ENCODE measurements at places on chromosomes 4 and X.

GRCh38 chr4:146255463-146255862, 41.1 kb downstream of the REELD1 start:
- DNase-seq: no peak

DNA sequence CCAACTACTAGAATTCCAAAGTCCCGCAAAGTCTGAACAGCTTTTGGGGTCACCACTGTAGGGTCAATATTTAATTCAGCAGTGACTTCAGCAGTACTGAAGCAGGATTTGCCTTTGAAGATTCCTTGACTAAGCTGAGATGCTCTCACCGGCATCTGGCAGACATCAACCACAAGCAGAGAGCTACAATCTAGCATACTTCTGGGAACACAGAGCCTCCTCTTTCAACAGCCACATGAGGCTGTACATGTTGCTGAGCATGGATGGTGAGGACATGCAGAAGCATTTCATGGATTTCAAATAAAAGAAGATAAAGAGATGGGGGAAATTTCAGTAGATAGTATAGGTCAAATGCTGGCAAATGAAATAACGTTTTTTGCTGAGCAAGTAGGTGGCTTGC, 6.6 kb upstream of the ASB11 start:
- DNase-seq: no peak

DNA sequence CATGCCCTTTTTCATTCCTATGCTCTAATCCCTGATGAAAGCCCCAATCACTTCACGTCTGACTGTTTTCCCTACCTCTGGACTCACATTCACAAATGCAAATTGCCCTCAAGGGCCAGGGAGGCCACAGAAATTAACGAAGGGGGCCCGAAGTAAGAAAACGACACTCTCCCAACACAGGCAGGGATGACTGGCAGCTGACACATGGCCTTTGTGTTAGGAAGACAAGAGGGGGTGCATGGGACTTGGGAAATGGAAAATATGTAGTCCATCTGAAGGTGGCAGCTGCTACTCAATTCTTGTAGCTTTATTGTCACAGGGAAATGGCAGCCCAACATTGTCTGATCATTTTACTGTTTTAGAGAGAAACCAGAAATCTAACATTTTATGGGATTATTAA, 12.3 kb upstream of the SPARCL1 start:
- no peak for DNase-seq

DNA sequence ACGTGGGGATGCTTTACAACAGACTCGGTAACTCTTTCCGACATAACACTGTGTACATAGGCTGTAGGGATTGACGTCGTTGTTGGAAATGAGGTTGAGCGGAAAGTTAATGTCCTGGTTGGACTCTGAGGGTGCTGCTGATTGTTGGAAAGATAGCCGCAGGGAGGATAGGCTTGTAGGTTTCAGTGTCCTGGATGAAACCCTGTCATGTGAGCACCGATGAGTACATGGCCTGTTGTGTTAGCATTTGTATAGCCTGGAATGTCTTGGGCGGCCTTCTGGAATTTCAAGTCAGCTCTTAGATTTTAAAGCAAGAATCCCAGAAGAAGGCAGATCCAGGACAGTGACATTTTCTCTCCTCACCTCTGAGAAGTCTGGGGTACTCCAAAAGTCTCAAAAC, 63.3 kb downstream of the TBC1D14 start:
- no peak for DNase-seq

DNA sequence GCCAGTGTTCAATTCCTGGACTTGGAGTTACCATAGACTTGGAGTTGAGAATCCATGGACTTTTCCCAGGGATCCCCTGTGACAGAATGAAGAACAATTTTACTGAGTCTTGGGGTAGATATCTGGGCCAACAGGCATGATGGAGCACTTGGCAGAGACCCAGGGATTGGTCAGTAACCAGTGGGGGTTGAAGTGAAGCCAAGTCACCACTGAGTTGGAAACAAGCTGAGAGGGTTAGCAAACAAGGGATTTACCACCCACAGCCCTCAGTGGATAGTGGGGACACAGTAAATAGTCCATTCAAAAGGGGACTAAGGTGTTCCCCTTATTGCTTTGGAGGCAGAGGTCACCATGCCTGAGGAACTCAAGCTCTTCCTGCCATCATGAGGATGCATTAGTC, 281.7 kb downstream of the PPP1R2C start:
- DNase-seq: peak; percentile 39

DNA sequence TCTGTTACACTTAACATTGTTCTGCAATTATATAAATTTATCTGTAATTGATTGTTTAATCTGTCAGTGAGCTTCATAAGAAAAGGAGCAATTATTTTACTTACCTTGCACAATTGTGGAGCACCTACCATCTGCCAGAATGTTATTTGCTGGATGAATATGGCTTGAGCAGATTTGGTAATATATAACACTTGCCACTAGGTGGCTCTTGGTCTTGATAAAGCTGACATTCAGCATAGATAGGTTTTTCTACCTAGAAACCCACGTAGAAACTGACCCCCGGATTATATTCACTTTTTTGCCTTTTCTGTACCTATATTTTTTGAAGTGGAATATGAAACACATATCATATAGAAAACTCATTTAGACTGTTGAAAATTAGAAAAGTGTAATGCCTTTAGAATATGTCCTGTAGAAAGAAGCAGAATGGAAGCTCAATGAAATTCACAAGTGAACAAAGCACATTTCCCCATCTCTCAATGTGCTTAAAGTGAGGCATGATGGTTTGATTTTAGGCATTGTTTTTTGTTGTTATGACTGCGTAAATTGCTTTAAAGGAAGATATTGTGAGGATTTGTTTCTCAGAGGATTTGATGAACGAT, 9.5 kb downstream of the RBPJ start:
- DNase-seq: no peak

DNA sequence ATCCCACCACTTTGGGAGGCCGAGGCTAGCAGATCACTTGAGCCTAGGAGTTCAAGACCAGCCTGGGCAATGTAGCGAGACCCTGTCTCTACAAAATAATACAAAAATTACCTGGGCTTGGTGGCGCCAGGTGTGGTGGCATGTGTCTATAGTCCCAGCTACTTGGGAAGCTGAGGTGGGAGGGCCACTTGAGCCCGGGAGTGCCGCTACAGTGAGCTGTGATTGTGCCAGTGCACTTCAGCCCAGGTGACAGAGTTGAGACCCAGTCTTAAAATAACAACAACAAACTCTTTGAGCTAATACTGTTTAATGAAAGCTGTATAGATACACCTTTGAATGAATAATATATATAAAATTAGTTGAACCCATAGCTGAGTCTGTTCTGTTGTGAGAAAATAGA, 9.7 kb downstream of the BCORL1 start:
- peak; percentile 79 for DNase-seq

DNA sequence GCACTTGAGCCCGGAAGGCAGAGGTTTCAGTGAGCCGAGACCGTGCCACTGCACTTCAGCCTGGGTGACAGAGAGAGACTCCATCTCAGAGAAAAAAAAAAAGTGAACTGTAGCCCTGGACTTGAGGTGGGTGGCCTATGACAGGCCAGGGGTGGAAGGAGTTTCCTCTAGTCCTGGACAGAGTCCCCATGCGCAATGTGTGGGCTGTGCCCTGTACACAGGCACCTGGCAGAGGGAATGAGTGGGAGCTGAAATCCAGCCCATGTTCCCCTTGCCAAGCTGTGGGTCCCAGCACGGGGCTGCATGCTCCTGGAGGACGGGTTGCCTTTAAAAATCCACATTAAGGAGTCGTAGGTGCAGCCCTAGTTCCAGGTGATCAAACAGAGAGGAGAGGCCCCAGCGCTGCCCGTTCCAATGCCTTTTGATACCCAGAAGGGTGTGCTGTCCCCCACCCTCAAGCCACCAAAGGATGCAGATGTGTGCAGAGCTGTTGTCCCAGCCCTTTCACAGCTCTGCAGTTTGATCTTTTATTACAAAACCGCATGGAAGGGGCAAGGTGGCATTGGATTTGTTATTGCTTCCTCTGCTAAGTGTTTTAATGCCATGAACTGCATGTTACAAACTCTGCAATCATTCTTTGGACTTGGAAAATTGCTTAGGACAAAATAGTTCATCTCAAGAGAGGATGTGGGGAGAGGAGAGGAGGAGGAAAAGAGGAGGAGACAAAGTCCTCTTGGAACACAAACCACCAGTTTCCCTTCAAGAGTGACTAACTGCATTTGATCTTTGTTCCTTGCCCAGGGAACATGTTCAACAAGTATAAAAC, 38.0 kb upstream of the PDK3 start:
- DNase-seq: no peak

GRCh38 chr4:64000241-64000640, 409.0 kb downstream of the TECRL start:
- DNase-seq: no peak

GRCh38 chr4:151583157-151583914, 174.4 kb downstream of the FHIP1A start:
- DNase-seq: no peak

GRCh38 chr4:100386270-100386669, 131.6 kb downstream of the EMCN start:
- no peak for DNase-seq

- DNase-seq: no peak
These were observed 11.7 kb upstream of the GNRHR start for GRCh38 chr4:67765928-67766327.

GRCh38 chrX:9403374-9403773, 61.5 kb upstream of the TBL1X start:
- DNase-seq: no peak

DNA sequence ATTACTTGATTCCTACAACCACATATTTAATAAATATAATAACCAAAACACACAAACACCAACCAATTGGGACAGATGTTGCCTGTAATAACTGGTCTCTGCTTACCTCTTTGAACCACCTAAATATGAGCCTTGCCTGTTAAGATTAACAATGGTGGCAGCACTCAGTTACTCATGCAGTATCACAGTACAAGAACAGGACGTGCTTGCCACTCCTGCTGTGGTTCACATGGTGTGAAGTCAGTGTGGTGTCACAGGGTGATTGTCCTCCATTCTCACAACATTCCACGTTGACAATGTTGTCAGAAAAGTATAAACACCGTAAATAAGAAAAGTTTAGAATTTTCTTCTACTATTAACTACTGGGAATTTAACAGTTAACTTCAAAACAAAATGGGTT, 365.0 kb downstream of the PPP3CA start:
- DNase-seq: no peak

DNA sequence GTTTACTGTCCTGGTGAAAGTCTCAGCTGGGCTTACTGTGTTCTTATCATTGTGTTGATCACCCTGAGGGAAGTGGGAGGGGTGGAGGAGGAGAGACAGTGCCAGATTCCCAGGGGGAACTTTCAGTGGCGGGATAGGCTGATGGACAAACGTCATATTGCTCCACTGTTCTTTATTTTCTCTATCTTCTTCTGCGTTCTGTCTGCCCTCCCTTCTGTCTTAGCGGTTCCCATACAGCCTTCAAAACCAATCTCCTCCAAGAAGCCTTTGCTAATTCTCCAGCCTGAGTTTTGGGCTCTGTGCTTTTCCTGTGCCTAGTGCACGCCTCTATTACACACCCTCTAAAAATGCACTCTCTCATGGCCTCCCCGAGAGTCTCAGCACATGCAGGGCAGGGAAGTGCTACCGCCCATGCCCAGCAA, 448.7 kb upstream of the FAT1 start:
- DNase-seq: no peak

DNA sequence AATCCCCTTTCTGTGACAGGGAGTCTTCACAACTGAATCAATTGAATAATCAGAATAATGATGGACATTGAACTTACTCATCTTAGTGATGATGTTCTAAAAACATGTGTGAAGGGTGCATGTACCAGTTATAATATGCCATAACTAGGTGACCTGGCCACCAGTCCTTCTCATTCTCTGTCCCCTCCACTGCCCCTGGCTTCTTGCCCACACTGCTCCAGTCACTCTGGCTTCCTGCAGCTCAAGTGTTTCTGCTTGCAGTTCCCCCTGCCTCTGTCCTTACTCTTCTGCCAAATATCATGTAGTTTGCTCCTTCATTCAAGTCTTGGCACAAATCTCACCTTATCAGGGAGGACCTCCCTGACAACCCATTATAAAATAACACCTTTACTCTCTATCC, 168.1 kb upstream of the SLC7A11 start:
- DNase-seq: peak; percentile 88

GRCh38 chrX:148507418-148507817, 7.0 kb downstream of the AFF2 start:
- no peak for DNase-seq

- no peak for DNase-seq
These were observed 64.6 kb upstream of the TAPT1 start for GRCh38 chr4:16290681-16291420.

DNA sequence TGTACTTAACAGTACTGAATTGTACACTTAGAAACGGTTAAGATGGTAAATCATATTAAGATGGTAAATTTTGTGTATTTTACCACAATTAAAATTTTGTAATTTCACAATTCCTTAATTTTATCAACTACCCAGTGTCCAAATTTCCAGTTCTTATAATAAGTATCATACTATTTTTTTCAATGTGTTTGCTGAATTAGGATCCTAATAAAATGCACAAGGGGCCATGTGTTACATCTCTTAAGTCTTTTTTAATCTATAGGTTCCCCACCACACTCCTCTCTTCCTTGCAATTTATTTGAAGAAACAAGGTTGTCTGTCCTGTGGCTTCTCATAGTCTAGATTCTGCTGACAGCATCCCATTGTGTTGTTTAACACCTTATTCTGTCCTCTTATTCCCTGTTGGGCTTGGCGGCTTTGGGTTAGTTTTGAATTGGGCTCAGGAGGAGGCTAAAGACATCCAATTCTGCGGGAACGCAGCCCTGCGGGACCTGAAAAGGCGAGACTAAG, 533 bp upstream of the SYAP1 start:
- DNase-seq: no peak

DNA sequence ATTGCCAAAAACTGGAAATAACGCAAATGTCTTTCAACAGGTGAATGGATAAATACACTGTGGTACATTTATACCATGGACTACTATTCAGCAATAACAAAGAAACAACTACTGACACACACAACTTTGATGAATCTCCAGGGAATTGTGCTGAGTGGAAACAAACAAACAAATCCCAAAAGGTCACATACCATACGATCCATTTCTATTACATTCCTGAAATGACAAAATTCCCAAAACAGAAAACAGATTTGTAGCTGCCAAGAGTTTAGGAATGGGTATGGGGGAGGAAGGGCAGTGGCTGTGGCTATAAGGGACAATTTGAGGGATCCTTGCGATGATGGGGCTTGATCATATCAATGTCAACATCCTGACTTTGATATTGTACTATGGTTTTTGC, 2.5 kb downstream of the ZNF182 start:
- DNase-seq: no peak

GRCh38 chr4:14446311-14446710, 556.0 kb upstream of the CPEB2 start:
- no peak for DNase-seq

DNA sequence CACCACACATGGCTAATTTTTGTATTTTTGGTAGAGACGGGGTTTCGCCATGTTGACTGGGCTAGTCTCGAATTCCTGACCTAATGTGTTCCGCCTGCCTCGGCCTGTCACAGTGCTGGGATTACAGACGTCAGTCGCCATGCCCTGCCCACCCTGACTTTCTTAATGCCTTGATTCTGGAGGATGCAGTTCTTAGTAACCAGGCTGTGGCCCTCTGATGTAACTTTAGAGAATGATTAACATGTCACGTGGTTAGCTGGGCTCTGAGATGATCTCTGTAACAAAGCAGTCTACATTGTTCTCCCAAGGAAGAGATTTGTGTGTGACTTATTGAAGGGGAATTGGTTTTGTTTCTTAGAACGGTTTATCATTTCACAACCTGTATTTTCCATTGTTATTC, 30.6 kb downstream of the ANK2 start:
- no peak for DNase-seq
